ENCODE measurements at places on chromosomes 6 and 20.

- no peak for DNase-seq
These were observed 14.5 kb upstream of the MROH8 start for GRCh38 chr20:37193821-37194220.

- DNase-seq: no peak
These were observed 28.6 kb upstream of the SPO11 start for GRCh38 chr20:57301026-57301425.

- DNase-seq: no peak
These were observed 39.0 kb upstream of the BEND3 start for GRCh38 chr6:107154131-107154800.

DNA sequence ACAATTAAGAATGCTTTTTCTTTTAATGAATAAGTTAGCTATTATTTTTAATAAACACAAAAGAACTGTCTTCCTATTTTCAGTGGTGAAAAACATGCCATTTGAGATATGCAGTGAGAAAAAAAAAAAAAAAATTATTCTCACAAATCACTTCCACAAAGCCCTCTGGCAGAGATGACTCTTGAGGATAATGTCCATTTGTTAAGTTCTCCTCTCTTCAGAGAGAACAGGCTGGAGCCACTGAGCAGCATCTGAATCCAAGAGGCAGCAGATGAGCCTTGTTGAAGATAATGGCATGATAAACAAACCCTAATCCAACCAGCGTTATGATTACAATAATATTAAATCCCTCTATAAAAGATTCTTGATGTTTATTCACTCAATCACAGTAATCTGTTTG lies 105.0 kb downstream of the PTPRK start:
- no peak for DNase-seq

DNA sequence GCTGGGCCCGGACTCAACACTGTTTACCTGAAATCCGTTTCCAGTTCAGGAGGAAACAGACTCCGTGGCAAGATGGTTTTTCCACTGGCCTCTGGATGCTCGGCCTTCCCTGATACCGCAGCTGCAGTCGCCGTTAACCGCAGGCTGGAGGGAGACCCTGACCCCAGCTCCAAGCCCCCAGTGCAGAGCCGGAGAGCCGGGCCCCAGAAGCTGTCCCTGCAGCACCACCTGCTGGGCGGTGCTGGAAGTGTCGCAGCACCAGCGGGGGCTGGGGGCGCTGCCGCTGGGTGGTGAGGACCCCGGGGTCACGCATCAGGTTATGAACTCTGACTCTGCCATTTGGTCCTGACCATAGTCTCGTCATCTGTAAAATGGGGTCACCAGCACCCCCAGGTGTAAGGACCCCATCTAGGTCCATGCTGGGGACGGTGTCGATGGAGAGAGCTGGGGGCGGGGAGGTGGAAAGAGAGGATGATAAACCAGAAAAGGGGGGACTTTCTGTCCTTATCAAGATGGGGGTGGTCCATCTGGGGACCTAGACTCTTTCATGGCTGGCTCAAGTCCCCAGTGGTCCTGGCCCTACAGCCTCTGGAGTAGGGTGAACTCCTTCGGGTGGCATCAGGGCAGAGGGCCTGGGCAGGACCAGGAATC lies 20.8 kb upstream of the CHRNA4 start:
- peak; percentile 28 for DNase-seq

- DNase-seq: no peak
These were observed 88.1 kb downstream of the DACT2 start for GRCh38 chr6:168231393-168231957.

GRCh38 chr6:24296944-24297343 lies 60.9 kb downstream of the DCDC2 start:
- no peak for DNase-seq

GRCh38 chr20:63536997-63537524 lies at the start of gene PTK6:
TSS of gene PTK6 (minus strand) at chr20:63537376. CDS start at chr20:63537314, 62 bp downstream.
- no peak for DNase-seq

GRCh38 chr6:43669050-43669921 lies 18.3 kb downstream of the MRPS18A start:
- no peak for DNase-seq

- no peak for DNase-seq
These were observed 197.2 kb downstream of the TFAP2C start for GRCh38 chr20:56826306-56826704.

DNA sequence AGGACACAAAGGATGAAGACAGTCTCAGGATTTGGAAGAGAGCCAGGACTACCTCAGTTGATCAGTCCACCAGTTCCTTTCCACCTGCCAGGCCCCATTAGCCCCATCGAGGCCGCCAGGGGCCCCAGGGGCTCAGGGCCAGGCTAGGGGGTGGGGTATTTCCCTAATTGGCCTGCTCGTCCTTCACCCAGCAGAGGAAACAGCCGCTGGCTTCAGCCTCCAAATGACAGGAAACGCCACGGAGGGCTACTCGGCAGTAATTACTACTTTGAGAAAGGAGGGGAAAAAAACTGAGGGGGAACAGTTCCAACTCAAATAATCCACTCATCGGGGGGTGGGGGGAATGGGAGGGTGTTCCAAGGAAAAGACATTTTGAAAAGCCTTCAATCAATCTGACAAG lies 42.7 kb downstream of the MAFB start:
- DNase-seq: no peak

- DNase-seq: no peak
These were observed 55.0 kb downstream of the KIF13A start for GRCh38 chr6:17932330-17932852.

DNA sequence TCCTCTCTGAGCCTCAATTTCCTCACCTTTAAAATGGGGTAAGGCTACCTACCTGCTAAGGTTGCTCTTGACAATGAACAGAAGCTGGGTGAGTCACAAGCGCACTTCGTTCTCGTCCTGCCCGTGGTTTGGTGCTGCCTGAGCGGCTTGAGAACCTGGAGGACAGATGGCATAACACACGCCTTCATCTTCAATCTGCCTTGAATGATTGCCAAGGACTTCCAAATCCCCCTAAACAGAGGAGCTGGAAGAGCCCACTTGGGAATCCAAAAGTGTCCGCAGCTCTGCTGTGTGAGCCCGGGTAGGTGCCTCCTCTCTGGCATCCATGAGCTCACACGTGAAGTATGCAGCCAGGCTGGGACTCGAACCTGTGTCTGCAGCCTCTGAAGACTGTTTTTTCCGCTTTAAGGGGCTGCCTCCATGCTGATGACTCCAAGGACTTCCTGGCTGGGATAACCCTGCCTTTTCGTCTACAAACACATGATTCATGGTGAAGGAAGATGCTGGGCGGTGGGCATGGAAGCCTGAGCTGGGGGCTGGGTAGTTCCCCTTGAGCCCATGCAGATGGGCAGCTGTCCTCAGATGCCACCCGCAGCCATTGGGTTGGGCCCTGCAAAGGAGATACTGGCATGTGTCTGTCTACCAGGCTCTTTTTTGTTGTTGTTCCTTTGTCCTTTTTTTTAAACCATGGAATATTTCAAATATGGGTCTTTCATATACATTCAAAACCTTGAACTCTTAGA lies 25.3 kb upstream of the CSNK2A1 start:
- no peak for DNase-seq

GRCh38 chr6:143325379-143326140 lies 124.9 kb downstream of the ADAT2 start:
- DNase-seq: no peak

GRCh38 chr20:41393705-41394066 lies 27.1 kb upstream of the EMILIN3 start:
- no peak for DNase-seq

DNA sequence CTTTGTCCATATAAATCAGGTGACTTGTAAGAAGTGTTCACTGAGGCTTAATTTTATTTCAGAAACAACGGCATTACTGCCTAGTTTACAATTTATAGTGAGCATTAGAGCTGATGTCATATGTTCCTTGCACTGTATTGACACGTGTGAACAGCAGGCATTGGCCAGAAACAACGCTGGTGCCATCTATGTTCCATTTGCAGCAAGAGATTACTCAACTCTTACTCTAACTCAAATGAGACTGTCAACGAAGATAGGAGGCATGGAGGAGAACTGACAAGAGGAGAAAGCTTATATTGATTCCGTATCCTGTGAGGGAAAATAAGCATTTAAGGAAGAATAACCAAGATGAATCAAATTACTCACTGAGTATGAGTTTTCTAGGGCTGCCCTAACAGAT lies 48.4 kb downstream of the MTFR2 start:
- DNase-seq: no peak

DNA sequence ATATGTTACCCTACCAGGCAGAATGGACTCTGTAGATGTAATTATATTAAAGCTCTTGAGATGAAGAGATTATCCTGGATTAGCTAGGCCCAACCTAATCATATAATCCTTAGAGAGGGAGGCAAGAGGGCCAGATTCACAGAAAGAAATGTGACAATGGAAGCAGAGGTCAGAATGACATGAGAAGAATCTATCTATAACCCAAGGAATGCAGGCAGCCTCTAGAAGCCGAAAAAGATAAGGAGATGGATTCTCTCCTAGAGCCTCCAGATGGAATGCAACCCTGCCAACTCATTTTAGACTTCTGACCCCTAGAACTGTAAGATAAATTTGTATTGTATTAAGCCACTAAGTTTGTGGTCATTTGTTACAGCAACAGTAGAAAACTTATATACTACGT lies 12.3 kb downstream of the PXT1 start:
- no peak for DNase-seq

DNA sequence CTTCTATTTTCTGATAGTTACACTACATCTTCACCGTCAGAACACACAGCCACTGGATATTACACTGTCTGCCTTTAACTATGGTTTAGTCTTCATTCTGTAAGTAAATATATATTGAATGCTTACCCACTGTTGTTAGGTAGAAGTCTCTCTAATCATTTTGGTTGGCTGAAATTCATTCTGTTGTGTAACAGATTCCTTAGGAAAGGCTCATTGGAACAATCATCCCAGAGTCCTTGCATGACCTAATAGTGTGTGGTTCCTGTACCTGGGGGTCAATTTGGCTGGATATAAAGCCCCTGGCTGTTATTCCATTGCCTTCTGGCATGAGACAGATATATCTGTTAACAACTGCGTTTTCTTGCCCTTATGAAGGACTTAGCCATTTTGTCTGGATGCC lies 9.9 kb downstream of the BLOC1S5 start:
- DNase-seq: no peak

DNA sequence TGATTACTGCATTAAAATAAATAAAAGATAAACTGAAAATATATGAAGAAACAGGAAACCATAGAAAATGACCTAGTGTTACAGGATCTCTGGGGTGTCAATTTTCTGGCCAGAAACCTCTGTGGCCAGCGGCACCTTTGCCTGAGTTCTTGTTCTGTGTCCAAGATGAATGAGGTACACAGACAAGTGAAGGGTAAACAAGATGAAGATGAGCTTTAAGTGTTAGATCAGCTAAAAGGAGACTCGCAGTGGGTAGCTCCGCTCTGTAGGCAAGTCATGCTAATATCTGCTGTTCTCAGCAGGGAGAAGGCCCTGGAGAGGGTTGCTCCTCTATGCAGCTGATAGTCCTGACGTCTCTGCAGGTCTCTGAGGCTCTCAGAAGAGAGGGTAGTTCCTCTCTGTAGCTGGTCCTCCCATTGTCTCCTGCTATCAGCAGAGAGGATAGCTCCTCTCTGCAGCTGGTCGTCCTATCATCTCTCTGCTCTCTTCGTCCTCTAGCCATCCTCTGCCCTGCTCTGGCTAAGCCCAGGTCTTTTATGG lies 35.9 kb upstream of the TBC1D22B start:
- DNase-seq: no peak

DNA sequence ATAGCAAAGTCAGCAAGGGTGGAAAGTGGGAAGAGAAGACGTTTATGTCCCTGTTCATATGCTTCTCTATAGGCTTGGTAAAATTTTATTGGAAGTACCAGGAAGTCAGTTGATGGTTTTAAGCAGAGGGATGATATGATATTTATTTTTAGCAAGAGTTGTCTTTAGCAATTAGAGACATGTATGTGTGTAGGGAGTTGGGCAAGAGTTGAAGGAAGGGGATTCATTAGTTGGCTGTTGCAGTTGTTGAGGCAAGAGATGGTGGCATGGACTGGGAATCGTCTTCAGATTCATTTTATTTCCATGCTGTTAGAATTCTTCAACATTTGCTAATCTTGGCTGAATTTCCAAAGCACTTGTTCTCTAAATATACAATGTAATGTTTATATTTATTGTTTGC lies 85.6 kb downstream of the QKI start:
- DNase-seq: no peak

- no peak for DNase-seq
These were observed 296.5 kb downstream of the PKHD1 start for GRCh38 chr6:51790946-51791345.

- DNase-seq: no peak
These were observed 13.3 kb upstream of the ENPP5 start for GRCh38 chr6:46184114-46184513.

DNA sequence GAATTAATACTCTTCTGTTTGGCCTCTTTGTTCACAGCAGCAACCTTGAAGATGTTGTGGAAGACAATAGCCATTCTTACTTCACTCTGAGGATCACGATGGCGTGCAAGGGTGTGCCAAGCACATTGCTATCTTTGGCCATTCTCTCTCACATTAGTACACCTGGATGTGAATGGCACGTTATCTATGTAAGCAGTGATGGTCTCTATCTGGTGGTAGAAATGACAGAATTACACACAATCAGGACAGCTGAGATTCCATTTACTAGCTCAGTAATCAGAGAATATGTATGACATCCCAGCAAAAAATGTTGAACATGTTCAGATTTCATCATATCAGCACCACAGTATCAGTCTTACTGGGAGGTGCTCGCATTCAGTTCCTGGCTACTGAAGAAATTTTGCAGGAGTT lies 116.2 kb downstream of the LCA5 start:
- no peak for DNase-seq

- no peak for DNase-seq
These were observed 105.2 kb downstream of the TFAP2A start for GRCh38 chr6:10309457-10310329.

DNA sequence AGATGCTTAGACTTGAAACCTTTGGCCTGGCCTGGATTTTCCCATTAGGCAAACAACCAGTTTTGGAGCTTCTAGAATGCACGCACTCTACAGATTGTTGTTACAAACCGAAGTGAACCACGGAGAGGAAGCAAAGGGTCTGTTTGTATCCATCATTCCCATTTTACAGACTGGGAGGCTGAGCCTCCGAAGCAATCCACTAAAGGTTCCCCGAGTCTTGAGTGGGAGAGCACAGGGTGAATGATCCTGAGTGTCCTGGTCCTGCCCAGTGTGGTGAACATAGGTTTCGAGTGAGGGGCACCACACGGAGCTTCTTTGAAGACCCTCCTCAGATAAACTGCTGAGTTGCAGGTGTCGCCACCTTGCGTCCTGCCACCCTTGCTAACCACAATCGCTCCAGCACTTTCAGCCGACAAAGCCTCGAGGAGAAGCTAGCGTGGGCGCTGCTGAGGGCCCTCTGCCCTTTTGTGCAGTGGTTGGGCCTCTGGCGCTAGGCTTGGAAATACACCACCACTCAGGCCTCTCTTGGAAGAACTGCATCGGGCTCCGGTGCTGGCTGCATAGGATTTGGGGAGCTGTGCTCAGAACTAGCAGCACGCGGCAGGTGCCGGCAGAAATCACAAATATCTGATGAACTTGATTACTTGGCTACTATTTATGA lies 1.4 kb upstream of the PRDM13 start:
- no peak for DNase-seq

DNA sequence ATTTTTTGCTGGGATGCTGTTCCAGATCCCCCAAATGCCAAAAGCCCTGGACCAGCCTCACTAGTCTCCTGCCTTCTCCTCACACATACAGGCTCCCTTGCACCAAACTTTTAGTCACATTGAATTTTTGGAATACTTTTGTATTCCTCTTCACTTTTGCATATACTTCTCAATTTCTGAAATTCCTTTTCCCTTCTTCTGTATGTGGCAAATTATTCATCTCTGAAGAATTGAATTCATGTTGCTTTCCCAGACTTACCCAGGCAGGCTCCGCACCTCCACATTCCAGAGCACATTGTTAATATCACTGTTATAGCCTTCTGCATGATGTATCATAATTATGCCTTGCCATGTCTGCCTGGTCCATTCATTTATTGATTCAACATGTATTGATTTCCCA lies 255.3 kb upstream of the POU3F2 start:
- no peak for DNase-seq

Data from erythroblast (primary cell).